ENCODE measurements at places on chromosomes 6 and 20. TPM values are rescaled to one million over a fixed set of nuclear protein-coding genes. Genes with fewer than 3 reads are reported as not detected.

Gene SPTLC3
- total RNA-seq: not detected

Gene TAGAP
- 129 TPM for total RNA-seq

Gene SLC22A2
- total RNA-seq: not detected

Gene PRR18
- total RNA-seq: 0.10 TPM

Gene PSORS1C2
- total RNA-seq: not detected

DNA sequence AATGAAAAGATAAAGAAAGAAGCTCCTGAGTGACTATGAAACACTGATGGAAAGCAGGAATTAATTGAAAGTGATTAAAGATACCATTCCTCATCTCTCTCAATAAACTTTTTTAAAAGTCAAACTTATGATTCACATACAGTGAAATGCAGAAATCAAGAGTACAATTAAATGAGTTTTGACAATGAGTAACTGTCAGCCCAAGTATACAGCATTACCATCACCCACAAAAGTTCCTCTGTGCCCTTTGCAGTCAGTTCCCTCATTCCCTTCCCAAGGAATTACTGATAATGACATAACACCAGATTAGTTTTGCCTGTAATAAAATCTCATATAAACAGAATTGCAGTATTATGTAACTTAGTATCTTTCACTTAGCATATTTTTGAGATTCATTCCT is 44.5 kb downstream of the ATG5 start:
- no peak overlapping the region for H3K4me3 ChIP-seq
- no peak overlapping the region for H3K27ac ChIP-seq
- H3K36me3 ChIP-seq: peaks cover 45% of the 10 kb centered on the region
- DNase-seq: no peak
- H3K4me1 ChIP-seq: peaks cover 12% of the 10 kb centered on the region

- peaks cover 3% of the 10 kb centered on the region for H3K4me1 ChIP-seq
- H3K36me3 ChIP-seq: no peaks in the 10 kb centered on the region
Measured at GRCh38 chr6:126170978-126171382, 168.9 kb upstream of the CENPW start.

GRCh38 chr6:115770851-115771250 is 289.8 kb downstream of the FRK start:
- H3K4me1 ChIP-seq: no peaks in the 10 kb centered on the region
- no peak overlapping the region for H3K27ac ChIP-seq
- no peak for DNase-seq
- no peaks in the 10 kb centered on the region for H3K36me3 ChIP-seq

- no peaks in the 10 kb centered on the region for H3K36me3 ChIP-seq
Measured at GRCh38 chr20:19511931-19512330, 246.1 kb upstream of the RIN2 start.

GRCh38 chr6:7805850-7806214 is 79.9 kb downstream of the BMP6 start:
- DNase-seq: no peak
- H3K36me3 ChIP-seq: no peaks in the 10 kb centered on the region
- H3K4me1 ChIP-seq: no peaks in the 10 kb centered on the region
- H3K27me3 ChIP-seq: peaks cover 15% of the 10 kb centered on the region

- peaks cover 75% of the 10 kb centered on the region for H3K36me3 ChIP-seq
- H3K4me3 ChIP-seq: no peak overlapping the region
- no peak overlapping the region for H3K27ac ChIP-seq
- H3K27me3 ChIP-seq: no peaks in the 10 kb centered on the region
Measured at GRCh38 chr20:18164356-18164755, 26.7 kb downstream of the KAT14 start.

GRCh38 chr6:45699663-45700062 is 316.0 kb downstream of the CLIC5 start:
- DNase-seq: no peak
- H3K36me3 ChIP-seq: no peaks in the 10 kb centered on the region
- peaks cover 8% of the 10 kb centered on the region for H3K4me1 ChIP-seq
- H3K27me3 ChIP-seq: peaks cover 2% of the 10 kb centered on the region
- no peak overlapping the region for H3K4me3 ChIP-seq

GRCh38 chr6:87095087-87095509 is at the start of gene CGA:
Gene CGA (minus strand): TSS chr6:87095106. CDS start chr6:87088200, 6,906 bp downstream.
- H3K36me3 ChIP-seq: no peaks in the 10 kb centered on the region
- peaks cover 2% of the 10 kb centered on the region for H3K27me3 ChIP-seq
- no peak within 1 kb of the TSS for H3K4me3 ChIP-seq
- H3K4me1 ChIP-seq: peaks cover 13% of the 10 kb centered on the region

DNA sequence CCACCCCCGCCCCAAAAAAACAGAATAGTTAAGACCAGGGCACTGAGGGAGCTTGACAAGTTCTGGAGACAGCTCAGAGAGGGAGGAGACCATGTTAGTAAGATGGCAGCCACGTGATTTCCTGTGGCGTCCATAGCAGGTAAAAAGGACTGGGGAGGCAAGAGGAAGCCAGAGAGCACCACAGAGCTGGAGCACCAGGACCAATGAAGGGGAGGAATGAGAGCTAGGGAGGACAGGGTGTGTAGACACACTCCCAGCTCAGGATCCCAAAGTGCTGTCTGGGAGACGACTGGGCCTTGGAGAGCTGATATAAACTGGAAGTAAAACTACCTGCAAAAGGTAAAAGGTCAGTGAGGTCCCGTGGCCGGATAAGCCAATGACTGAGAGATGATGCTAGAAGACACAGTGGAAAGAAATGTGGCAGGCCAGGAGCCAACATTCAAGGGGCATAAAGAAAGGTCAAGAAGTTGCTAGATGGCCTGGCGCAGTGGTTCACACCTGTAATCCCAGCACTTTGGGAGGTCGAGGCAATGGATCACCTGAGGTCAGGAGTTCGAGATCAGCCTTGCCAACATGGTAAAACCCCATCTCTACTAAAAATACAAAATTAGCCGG is 39.0 kb downstream of the SLC23A2 start:
- peak overlapping the region; percentile 62 for H3K27ac ChIP-seq
- no peak overlapping the region for H3K4me3 ChIP-seq
- no peaks in the 10 kb centered on the region for H3K27me3 ChIP-seq
- H3K36me3 ChIP-seq: peaks cover 34% of the 10 kb centered on the region
- no peak for DNase-seq

Data from activated B cell treated with CpG ODN at 0.5 μM for 24 hours (primary cell).